ENCODE measurements at places on chromosomes 13 and 19.

GRCh38 chr13:20294497-20294896 lies 62.4 kb upstream of the GJB6 start:
- DNase-seq = no peak

- peak; percentile 34 for DNase-seq
These were observed 692 bp upstream of the ZNF580 start for GRCh38 chr19:55640043-55640576.

GRCh38 chr13:32902029-32902780 lies 114.0 kb upstream of the KL start:
- no peak for DNase-seq

DNA sequence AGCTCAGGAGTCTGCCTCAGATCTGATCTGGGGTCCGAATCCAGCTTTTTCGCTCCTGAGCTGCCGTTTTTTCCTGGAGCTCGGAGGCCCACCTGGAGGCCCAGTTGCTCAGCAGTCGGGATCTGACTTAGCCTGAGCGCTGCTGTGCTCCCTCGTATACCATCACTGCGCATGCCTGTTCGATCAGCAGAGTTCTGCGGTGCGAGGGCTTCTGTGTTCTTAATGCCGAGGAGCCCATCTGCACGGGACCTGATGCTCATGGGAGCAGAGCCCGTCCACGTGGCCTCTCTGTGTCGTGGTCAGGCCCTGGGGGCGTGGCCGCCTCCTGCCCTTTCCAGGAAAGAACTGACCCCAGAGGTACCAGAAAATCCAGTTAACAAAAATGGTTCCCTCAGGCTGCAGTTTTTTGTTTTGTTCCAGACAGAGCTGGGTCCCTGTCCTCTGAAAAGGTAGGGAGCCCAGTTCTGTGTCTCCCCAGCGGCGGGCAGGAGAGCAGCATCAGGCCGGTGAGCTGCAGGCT lies 57.4 kb downstream of the MCF2L start:
- no peak for DNase-seq

DNA sequence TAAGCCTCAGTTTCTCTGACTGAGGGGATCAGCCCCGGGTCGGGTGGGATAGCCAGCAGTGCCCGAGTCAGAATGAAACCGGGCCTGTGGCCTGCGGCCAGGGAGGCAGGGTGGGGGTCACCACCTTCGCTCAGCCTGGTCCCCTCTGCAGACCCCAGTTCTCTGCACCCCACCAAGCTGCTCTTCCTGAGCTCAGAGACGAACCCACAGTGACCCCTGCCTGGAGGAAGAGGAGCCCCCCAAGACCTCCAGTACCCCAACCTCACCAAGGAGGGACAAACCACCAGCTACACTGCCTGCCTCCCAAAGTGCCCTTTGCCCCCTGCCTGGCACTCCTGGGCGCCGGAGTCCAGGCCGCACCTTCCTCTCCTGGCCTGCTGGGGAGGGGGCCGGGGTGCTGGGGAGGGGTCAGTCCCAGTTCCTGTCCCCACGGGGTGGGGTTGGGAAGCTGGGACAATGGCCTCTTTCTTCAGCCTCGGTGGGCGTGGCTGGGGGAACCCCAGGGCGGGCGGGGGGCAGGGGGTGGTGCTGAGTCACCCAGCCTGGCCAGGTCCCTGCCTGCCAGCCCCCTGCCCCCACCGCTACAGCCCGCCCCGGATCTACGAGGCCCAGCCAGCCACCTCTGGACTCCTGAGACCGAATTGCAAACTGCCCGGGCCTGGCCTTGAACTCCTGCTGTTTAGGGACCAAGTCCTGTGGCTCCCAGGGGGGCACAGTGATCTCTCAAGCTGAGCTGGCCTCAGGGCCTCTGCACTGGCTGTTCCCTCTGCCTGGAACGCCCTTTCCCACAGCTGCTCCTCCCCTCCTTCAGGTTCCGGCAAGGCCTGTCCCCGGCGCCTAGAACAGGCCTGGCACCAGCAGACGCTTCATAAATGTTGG lies 14.3 kb downstream of the ZBTB7A start:
- no peak for DNase-seq

DNA sequence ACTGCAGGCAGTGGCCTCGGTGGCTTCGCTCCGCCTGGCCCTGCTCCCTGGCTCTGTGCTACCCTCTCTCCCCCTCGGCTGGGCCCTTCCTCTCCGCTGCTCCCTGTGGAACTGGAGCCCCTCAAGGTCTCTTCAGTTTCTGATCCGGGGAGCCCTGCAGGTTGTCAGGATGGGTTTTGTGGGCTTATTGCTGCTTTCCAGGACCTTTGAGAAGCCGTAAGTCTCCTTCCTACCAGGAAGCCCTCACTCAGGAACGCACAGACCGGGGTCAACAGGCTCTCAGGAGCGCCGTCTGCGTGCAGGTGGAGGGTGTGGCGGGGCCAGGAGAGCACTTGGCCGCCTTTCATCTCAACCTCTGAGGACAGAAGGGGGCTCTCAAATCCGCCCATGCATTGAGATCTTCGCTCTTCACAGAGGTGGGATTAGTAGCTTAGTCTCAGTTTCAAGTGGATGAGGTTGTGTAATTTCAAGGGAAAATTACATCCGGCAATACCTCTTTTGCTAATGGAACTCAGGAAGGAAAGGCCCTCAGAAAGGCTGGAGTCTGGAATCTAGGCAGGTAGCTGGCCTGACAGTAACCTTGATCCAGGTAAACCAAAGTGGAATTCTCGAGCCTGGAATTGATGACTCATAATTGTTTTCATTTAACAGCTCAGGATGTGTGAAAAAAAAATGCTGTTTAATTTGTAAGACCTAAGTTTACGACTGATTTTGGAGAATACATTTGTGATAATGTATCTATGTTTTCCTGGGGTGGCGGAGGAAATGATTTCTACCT lies 102.0 kb downstream of the ATP11A start:
- DNase-seq = no peak

Measured in stimulated activated CD4-positive, alpha-beta T cell treated with anti-CD3 and anti-CD28 coated beads, Interleukin-1b, Interleukin-23, amount 100 ng/mL, for 1 hour (primary cell).